ENCODE measurements at places on chromosomes 12 and 14. TPM values are rescaled to one million over a fixed set of nuclear protein-coding genes. Genes with fewer than 3 reads are reported as not detected.

Gene TCL1B
- total RNA-seq = not detected

Gene AVPR1A
- 0.09 TPM for total RNA-seq

Gene MYO1A
- total RNA-seq = 0.10 TPM

Gene PDZRN4
- not detected for total RNA-seq

Gene HAL
- total RNA-seq = 0.74 TPM

Gene TAS2R42
- not detected for total RNA-seq
